ENCODE measurements at places on chromosomes 12 and 14.

GRCh38 chr12:65300679-65301349, 22.3 kb downstream of the MSRB3 start:
- DNase-seq: no peak

DNA sequence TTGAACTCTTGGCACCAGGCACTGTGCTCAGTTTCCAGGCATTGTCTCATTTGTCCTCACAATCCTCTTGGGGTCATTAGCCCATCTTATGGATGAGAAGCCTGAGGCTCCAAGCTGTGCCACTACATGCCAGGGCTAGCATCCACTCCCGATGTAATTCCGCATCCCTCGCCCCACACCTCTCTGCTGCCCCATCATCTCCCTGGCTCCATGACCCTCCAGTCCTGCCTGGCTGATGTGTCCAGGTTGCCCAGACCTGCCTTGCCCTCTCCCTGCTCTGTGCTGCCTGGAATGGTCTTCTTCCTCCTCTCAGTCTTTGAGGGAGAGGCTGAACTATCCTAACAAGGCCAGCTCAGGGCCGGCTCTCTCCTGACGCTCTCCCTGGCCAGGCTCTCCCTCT, 27.5 kb downstream of the PIGH start:
- DNase-seq: no peak

DNA sequence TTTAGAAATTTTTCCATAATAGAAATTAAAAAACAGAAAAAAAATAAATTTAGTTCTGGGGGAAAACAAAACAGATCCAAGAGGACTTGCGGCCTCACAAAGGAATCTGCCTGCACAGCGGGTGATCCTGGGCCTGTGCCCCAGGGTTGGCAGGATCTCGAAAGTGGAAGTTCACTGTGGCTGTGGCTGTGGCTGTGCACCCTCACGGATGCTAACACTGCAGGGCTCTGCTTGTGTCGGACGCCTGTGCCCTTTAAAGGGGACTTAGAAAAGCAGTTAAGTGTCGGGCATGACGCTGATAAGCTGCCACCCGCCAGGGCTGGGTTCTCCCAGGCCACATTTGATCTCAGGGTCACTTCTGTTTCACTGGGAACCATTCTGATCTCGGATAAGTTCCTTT, 209.1 kb downstream of the TTC7B start:
- DNase-seq: no peak

DNA sequence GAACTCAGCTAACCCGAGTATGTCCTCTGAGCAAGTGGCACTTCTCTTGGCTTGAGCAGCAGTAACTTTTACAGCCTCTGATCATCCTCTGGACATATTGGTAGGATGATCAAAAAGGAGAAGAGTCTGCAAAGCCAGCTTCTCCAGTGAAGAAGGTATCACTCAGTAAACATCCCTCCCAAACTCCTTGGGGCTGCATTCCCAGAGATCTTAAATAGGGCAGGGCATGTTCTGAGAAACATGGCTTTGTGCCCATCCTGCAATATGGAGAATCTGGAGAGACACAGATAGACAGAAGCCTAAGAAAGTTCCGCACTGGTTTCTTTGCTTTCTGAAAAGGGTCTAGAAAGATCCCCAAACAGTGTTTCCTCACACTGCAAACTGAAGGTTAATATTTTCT, 65.4 kb downstream of the RBM19 start:
- no peak for DNase-seq

- DNase-seq: no peak
These were observed 200.5 kb upstream of the DCN start for GRCh38 chr12:91383099-91383498.

GRCh38 chr12:13686260-13686659, 295.1 kb downstream of the GRIN2B start:
- no peak for DNase-seq

DNA sequence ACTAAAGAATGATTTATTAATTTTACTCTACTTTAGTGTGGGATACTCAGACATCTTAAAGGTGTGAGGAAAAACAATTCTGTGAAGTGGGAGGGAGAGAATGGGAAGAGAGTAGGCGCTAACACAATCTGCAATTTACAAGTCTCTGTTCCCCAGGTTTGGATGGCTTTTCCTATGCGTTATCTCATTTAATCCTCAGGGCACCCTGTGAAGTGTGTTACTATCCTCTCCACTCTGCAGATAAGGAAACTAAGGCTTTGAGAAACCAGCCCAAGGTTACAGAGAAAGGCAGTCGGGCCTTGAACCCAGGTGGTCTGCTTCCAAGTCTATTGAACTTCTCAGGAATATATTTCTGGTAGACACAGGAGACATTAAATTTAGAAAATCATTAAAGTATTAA, 36.2 kb upstream of the TUBA1C start:
- no peak for DNase-seq

- DNase-seq: no peak
These were observed 429.7 kb downstream of the C12orf50 start for GRCh38 chr12:87599459-87599858.

DNA sequence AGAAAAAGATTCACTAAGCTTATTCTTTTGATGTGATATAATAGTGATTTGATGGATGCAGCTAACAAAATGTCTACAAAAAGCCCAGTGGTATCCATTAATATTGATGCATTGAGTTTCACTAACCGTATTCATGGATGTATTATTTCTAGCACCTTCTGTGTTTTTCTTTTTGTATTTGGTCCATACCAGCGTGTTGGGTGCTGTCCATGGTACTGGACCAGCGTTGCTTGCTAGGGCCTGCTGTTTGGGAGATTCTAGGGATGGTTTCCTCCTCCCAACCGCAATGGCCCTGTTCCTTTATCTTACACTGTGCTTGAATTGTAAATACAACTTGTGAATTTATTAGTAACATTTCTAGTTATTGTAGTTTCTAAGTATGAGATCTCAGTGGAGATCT, 31.7 kb downstream of the ANO4 start:
- DNase-seq: peak; percentile 21

DNA sequence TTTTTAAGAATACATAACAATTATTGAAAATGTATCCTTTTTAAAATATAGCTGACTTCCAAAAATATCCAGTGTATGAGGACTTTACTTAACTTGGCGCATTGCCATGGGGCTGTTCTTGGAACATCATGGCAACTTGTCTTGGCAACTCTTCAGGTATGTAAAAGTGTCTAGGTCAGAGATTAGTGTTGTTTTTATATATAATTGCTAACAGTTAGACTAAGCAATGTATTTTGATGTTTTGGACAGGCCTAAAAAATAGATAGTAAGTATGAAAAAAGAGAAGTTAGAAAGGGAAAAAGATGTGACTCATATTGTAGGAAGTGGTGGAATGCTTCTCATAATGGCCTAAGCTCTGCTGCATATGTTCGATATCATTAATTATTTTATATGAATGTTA, 70.9 kb downstream of the MON2 start:
- DNase-seq: peak; percentile 20

- no peak for DNase-seq
These were observed 380.1 kb downstream of the ALG10 start for GRCh38 chr12:34402228-34402898.

Data from AG04450 (cell line).